ENCODE measurements at places on chromosomes 11 and 22. TPM values are rescaled to one million over a fixed set of nuclear protein-coding genes. Genes with fewer than 3 reads are reported as not detected.

Gene SLC22A8
- total RNA-seq: not detected

Gene CHST1
- not detected for total RNA-seq

- no peak overlapping the region for H3K27ac ChIP-seq
- H3K27me3 ChIP-seq: no peaks in the 10 kb centered on the region
- peaks cover 13% of the 10 kb centered on the region for H3K4me1 ChIP-seq
- DNase-seq: no peak
Measured at GRCh38 chr11:65266210-65266609, 4.4 kb downstream of the POLA2 start.

Gene MS4A4A
- 0.99 TPM for total RNA-seq

- H3K27ac ChIP-seq: no peak overlapping the region
- H3K27me3 ChIP-seq: no peaks in the 10 kb centered on the region
- peaks cover 34% of the 10 kb centered on the region for H3K4me1 ChIP-seq
Measured at GRCh38 chr11:2375964-2376551, 1.1 kb upstream of the CD81 start.
